ENCODE measurements at places on chromosomes 5 and 9.

DNA sequence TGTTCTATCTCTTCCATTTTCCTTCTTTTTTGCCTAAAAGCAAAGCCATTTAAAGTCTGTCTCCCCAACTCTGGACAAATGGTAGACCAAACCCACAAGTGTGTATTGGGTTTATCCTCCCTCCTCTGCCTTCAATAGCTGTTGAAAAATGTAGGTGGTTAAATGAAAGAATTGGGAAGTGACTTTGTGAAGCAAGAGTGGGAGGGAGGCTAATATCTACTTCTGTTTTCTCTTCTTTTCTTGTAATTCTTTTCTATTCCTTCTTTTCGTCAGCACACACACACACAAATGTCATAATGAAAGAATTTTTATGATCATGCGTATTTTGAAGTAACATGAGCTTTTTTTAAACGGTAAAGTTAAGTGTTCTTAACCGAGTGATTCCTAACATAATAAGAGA, 3.8 kb downstream of the CCDC152 start:
- no peak for DNase-seq

GRCh38 chr9:91557327-91557726, 133.7 kb upstream of the NFIL3 start:
- DNase-seq = no peak

DNA sequence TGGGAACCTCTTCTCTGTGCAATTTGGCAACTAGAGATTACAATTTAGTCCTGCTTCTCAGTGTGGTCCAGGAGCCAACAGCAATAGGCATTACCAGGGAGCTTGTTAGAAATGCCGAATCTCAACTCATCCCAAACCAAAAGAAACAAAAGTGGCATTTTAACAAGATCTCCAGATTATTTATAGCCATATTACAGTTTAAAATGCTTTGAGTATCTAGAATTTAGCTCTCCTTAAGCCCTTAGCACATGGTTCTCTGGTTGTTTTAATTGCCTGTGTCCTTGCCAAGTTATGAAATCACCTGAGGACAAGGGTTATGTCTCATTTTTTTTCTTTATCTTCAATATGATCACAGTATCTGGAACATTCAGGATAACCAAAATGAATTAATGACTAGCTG, 51.6 kb upstream of the TAS2R1 start:
- DNase-seq = no peak

DNA sequence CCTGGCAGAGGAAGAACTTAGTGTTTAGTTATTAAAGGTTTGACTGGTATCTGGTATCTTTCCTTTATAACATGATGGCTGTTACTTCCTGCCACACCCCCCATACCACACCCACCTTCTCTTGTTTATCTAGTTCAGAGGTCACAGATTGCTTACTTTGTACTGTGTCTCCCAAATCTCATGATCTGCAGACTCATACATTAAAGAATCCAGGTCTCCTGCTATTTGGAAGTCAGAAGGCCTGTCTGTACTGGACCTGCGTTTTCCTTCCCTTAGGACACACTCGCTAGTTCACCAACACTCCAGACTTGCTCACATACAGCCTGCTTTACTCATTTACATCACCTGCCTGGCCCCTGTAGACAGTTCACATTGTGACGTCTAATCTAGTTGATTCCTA, 39.3 kb downstream of the NUDT12 start:
- DNase-seq = no peak

- no peak for DNase-seq
These were observed 4.7 kb downstream of the NIPBL start for GRCh38 chr5:36881304-36881703.

- no peak for DNase-seq
These were observed 29.6 kb downstream of the MAML1 start for GRCh38 chr5:179762079-179762780.

DNA sequence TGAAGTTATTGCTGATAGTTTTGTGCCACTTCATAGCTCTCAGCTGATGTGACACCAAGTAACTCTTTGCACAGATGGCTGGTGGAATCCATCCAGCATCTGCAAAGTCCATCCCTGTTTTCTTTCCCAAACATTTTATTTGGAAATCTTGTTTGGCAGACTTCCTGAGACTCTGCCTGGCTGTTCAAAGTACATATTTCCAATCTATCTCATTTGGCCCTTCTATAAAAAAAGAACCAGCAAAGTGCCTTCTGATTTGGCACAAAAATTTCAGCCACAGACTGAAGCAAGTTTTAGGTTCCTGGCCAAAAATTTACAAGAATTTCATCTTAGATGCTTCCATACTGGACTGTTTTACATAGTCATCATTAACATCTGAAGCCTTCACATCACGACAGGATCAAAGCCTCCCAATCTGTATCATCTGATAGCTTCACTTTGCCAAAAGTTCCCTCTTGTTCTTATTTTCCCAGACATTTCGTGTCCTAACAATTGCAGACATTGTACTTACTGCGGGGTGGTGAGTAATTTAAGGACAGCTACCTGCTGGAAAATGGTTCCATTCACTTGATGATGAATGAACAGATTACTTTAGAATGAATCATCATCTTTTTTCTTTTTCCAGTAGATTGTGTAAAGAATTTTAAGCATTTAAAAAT, 377.3 kb downstream of the KIAA0825 start:
- DNase-seq = no peak

DNA sequence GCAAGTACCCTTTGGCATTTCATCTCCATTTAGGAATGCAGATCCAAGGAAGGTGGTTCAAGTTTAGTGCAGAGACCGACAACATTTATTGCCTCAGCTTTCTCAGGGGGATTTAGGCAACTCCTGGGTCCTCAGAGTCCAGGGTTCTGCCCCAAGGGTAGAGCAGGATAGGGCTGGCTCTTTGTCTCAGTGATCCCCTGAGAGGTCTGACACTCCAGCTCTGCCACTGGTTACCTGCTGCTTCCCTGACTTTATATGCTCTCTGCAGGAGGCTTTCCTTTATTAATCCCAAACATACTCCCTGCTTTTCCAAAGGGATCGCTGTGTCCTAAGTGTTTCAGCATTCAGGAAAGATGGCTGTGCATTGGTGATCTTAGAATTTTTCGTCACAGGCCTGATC, 37.2 kb downstream of the TRPC7 start:
- DNase-seq = no peak

- no peak for DNase-seq
These were observed 24.4 kb downstream of the EGR1 start for GRCh38 chr5:138489683-138490061.

DNA sequence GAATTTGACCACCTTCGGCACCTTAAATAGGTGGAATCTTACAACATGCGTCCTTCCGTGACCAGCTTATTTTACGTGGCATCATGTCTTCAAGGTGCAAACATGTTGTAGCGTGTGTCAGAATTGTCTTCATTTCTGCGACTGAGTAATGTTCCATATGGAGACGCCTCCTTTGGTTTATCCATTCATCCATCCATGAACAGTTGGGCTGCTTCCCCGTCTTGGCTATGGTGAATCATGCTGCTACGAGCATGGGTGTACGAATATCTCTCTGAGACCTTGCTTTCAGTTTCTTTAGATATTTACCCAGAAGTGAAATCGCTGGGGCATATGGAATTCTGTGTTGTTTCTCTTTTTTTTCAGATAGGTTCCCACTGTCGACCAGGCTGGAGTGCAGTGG, 391.9 kb upstream of the IRX2 start:
- DNase-seq = no peak

- DNase-seq = no peak
These were observed 144.1 kb upstream of the ACOT12 start for GRCh38 chr5:81537905-81538547.

DNA sequence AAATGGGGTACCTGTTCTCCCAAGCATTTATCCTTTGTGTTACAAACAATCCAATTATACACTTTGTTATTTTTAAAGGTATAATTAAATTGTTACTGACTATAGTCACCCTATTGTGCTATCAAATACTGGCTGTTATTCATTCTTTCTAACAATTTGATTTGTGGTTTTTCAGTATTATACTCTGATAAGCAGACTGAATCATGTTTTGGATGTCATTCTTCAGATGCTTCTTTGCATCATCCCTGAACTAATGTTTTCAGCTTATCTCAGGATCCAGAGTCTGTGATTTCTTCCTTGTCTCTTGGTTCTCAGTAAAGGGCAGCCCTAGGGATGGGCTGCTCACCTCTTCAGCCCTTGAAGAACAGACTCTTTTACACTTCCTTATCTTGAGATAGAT, 177.8 kb upstream of the SGCD start:
- DNase-seq = no peak

DNA sequence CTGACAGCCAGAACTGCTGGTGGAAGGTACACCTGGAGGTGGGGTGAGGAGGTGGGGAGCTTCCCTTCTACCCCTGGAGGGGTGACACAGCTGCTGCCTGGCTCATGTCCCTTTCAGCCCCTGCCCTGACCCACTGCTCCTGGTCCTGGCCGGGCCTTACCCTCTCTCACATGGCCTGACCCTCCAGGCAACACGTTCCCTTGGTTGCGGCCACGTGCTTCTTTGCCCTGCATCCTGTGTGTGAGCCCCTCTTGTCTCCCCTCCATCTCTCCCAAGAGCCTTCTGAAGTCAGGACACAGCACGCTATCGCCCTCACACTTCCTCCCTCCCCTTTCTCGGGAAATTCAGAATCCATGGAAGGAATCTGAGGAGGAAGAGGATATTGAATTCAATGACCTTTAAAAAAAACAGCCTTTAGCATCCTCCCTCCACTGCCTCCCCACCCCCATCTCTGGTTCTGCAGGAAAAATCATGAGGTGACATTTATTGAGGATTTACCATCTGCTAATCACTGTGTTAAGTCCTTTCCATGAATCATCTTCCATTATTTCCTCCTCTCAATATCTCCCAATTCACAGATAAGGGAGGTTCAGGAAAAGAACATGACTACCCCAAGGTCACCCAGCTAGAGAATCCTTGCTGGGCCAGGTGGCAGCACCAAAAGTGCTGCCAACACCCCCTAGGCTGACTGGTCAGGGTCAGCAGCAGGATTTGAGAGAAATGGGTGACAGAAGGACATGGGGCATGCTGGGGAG, 8.3 kb downstream of the AQP3 start:
- DNase-seq = no peak

DNA sequence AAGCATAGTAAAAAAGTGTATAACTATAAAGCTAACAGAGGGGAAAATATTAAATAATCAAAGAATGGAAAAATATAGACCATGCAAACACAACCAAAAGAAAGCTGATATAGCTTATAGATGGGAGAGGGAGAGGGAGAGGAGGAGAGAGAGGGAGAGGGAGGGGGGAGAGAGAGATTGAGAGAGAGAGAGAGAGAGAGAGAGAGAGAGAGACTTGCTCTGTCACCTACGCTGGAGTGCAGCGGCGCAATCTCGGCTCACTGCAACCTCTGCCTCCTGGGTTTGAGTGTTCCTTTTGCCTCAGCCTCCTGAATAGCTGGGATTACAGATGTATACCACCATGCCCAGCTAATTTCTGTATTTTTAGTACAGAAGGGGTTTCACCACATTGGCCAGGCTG, 110.6 kb downstream of the RAPGEF6 start:
- DNase-seq = no peak

DNA sequence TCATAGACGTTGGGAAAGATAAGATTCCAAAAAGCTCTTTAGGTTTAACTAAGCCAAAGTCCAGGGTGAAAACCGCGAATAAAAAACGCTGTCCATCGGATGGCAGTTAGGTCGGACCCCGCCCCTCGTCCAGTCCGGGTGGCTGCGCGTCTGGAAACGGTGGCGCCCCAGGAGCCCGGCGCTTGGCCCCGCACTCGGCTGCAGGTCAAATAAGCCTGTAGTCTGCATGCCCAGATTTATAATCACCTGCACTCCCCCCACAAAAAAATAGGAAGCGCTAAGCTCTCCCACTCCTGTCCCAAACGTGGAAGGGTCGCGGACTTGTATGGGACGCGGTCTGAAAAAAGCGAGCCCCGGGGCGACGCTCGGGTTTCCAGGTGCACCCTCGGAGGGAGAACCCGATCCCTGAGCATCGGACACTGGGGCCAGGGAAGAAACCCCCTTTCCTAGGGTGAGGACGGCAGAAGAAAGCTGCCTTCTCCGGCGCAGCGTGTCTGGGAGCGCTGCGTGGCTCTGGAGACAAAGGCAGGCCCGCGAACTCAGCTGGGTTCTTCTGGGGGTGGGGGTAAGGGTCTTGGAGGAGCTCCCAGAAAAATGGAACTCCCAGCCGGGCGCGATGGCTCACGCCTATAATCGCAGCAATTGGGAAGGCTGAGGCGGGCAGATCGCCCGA, 923 bp upstream of the ZBTB5 start:
- DNase-seq = no peak

- DNase-seq = no peak
These were observed 208.9 kb downstream of the PDE4D start for GRCh38 chr5:59684388-59685190.

DNA sequence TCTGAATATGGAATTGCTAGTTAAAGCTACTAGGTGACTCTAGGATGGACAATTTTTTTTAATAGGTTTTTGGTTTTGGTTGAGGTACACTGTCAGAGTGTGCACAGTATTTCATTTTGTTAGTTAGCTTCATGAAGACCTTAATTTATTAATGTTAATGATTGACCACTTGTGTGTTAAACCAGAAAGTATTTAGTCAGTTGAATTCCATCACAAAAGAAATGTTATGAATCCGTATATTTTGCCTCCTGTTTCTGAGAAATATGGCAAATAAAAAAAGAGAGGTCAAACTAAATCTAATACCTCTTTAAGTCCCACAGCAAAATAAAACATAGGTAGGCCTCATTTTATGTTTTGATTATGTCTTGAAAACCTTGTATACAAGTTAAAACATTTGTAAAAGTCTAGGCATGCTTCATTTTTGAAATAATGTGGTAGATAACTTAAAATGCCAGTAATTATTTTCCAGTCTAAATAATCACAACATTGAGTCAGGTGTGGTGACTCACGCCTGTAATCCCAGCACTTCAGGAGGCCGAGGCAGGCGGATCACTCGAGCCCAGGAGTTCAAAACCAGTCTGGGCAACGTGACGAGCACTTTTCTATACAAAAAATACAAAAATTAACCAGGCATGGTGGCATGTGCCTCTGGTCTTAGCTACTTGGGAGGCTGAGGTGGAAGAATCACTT, 50.8 kb downstream of the ITGA1 start:
- DNase-seq = no peak

- no peak for DNase-seq
These were observed 17.9 kb upstream of the RAB14 start for GRCh38 chr9:121219530-121219929.

- DNase-seq = no peak
These were observed 351 bp upstream of the MSX2 start for GRCh38 chr5:174723979-174724483.

GRCh38 chr5:95817430-95817829, 5.1 kb downstream of the GLRX start:
- no peak for DNase-seq

DNA sequence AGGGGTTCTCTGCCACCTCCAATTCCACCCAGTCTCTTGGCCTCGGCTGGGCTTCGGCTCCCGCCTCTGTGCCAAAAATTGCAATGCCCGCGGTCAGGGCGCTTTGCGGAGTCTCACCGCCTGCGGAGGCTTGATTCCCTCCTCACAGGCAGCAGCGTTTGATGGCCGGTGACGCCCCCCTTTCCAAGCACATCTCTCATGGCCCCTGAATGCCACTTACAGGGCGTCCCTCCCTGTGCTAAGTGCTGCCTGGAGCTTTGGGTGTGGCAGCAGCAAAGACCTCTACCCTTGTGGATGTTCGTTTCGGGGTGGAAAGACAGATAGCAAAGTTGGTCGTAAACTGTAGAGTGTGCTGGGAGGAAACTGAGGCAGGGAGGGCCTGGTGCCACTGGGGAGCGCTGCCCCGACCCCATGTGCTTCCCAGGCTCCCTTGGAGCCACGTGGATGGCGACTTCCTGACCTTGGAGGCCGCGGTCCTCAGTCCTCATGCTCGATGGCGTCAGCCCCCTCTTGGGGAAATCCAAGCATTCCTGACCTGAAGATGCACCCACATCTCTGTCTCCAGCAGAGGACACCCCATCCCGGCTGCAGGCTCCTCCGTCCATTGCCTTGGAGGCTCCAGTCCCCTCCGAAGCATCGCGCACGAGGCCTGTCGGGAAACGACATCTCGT, 249.2 kb upstream of the IRX4 start:
- no peak for DNase-seq
